ENCODE measurements at places on chromosomes 13 and 19. TPM values are rescaled to one million over a fixed set of nuclear protein-coding genes. Genes with fewer than 3 reads are reported as not detected.

Gene TBXA2R
- 7.1 TPM for total RNA-seq

GRCh38 chr19:29690842-29691241 is 24.2 kb downstream of the C19orf12 start:
- H3K27me3 ChIP-seq = no peaks in the 10 kb centered on the region
- peak; percentile 51 for DNase-seq
- H3K4me1 ChIP-seq = peaks cover 20% of the 10 kb centered on the region
- no peaks in the 10 kb centered on the region for H3K36me3 ChIP-seq
- peak overlapping the region; percentile 13 for H3K27ac ChIP-seq
- no peak overlapping the region for H3K4me3 ChIP-seq

- H3K36me3 ChIP-seq = no peaks in the 10 kb centered on the region
- H3K27ac ChIP-seq = no peak overlapping the region
- DNase-seq = no peak
- H3K27me3 ChIP-seq = no peaks in the 10 kb centered on the region
- no peak overlapping the region for H3K4me3 ChIP-seq
These were observed 13.2 kb downstream of the NAPSA start for GRCh38 chr19:50352242-50352641.

GRCh38 chr13:36715841-36716240 is 42.0 kb downstream of the SERTM1 start:
- H3K36me3 ChIP-seq = no peaks in the 10 kb centered on the region
- no peaks in the 10 kb centered on the region for H3K4me1 ChIP-seq
- H3K27me3 ChIP-seq = no peaks in the 10 kb centered on the region
- no peak overlapping the region for H3K4me3 ChIP-seq
- no peak for DNase-seq

Gene FAM124A
- not detected for total RNA-seq

DNA sequence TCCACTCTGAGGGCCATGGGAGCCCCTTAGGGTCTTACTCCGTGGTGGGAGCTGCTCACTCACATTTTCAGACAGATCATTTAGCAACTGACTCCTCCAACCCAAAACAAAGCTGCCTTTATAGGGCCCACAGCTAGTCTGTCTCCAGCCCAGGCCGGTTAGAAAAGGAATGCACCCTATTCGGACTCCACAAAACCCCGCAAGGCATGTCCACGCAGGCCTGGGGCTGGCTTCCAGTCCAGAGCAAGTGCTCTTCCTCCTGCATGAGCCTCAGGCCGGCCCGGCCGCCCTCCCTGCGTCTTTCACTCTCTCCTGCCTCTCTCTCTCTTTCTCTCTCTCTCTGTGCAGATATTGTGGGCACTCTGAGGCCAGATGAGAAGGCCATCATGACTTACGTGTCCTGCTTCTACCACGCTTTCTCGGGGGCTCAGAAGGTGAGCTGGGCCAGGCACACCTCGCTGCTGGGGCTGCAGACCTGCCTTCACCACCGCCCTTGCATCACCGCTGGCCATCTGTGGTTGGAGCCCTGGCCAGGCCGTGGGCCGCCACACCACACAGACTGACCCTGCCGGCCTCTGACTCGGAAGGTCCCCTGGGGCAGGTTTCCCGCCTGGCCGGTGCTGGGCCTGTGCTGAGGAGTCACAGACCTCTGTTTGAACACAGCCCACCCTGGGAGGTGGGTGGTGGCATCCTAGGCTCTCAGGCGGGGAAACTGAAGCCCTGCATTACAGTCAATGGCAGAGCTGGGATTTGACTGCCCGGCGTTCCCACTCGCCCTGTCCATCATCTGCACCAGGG is 33.1 kb downstream of the CAPN12 start:
- peaks cover 89% of the 10 kb centered on the region for H3K36me3 ChIP-seq
- H3K27ac ChIP-seq = no peak overlapping the region
- no peaks in the 10 kb centered on the region for H3K27me3 ChIP-seq
- H3K4me3 ChIP-seq = no peak overlapping the region
- no peak for DNase-seq
- H3K4me1 ChIP-seq = no peaks in the 10 kb centered on the region

DNA sequence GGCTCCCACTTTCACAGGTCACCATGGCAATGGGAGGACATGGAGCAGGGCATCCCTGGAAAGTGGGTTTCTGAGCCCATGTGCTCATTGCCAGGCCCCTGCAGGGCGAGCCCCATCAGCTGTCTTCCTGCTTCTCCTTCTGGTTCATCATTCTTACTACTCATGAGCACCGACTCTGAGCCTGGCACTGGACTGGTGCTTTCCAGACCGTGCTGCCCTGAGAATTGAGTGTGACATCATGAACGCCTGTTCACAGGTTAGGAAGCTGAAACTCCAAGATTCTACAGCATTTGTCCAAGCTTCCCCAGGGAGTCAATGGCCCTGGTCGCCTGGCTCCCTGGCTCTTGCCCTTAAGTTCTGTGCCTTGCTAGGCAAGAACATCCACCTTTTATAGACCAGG is 210.4 kb upstream of the ZNF536 start:
- no peaks in the 10 kb centered on the region for H3K27me3 ChIP-seq
- no peaks in the 10 kb centered on the region for H3K36me3 ChIP-seq
- no peaks in the 10 kb centered on the region for H3K4me1 ChIP-seq

- DNase-seq = peak; percentile 69
- H3K4me1 ChIP-seq = peaks cover 70% of the 10 kb centered on the region
- H3K27ac ChIP-seq = peak overlapping the region; percentile 86
- peak overlapping the region; percentile 2 for H3K4me3 ChIP-seq
- H3K36me3 ChIP-seq = no peaks in the 10 kb centered on the region
These were observed 8.5 kb upstream of the RASA3 start for GRCh38 chr13:114140906-114141250.

GRCh38 chr19:44657211-44657921 is 13.7 kb downstream of the PVR start:
- H3K27ac ChIP-seq = no peak overlapping the region
- peak; percentile 58 for DNase-seq
- H3K36me3 ChIP-seq = no peaks in the 10 kb centered on the region
- no peak overlapping the region for H3K4me3 ChIP-seq

DNA sequence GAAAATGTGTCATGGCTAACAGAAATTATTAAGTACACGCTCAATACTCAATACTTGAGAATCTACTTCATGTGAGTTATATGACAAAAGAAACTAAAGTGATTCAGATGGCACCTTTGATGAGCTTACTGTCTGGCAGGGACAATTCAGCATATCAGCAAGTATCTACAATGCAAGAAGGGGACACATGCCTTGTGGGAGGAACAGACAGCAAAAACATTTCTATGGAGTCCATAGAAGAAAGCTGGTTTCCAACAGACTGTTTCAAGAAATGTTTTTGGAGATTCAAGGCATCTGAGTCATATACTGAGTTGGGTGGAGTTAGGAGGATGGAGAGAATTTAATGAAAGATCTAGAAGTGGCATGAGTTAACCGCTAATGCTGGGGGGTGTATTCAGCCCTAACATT is 54.7 kb downstream of the MBNL2 start:
- no peaks in the 10 kb centered on the region for H3K4me1 ChIP-seq
- no peaks in the 10 kb centered on the region for H3K27me3 ChIP-seq
- peaks cover 13% of the 10 kb centered on the region for H3K36me3 ChIP-seq
- H3K4me3 ChIP-seq = no peak overlapping the region
- no peak overlapping the region for H3K27ac ChIP-seq
- DNase-seq = no peak

GRCh38 chr13:93680329-93680728 is 453.7 kb downstream of the GPC6 start:
- H3K27ac ChIP-seq = no peak overlapping the region
- no peaks in the 10 kb centered on the region for H3K4me1 ChIP-seq
- H3K36me3 ChIP-seq = no peaks in the 10 kb centered on the region
- H3K4me3 ChIP-seq = no peak overlapping the region

DNA sequence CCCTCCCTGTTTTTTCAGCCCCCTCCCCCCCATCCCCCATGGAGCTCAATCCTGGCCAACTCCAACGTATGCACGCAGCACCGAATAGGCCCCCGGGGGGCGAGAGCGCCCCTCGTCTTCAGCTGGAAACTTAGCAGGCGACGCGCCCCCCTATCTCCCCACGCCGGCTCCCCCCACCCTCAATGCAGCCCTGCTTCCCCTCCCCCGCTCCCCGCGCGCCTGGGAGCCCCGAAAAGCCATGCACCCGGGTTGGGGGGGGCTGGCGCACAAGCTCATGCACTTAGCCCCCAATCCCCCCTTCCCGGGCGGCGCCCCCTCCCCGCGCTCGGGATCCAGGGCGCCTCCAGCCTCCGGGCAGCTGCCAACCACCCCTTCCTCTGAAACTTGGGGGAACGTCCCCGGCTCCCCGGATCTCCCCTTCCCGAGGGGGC is 508 bp downstream of the ZBTB7A start:
- peaks cover 14% of the 10 kb centered on the region for H3K4me1 ChIP-seq
- peak overlapping the region; percentile 75 for H3K27ac ChIP-seq
- peak; percentile 67 for DNase-seq
- no peaks in the 10 kb centered on the region for H3K27me3 ChIP-seq

DNA sequence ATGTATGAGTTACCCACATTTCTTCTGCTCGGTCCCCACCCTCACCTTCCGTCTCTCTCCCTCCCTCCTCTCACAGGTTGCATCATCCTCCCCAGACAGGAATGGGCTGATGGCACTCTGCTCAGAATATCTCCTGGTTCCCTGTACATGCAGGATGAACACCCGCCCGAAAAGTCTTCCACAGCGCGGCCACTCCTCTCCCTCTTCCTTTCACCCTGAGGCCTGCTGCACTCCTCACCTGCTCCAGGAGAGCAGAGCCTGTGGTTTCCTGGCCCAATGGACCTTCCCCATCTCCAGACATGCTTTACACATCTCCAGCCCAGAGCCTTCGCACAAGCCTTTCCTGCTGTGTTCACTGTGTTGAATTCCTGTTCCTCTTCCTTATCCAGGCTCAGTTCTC is 40.9 kb downstream of the GSX1 start:
- H3K4me1 ChIP-seq = peaks cover 6% of the 10 kb centered on the region
- H3K4me3 ChIP-seq = no peak overlapping the region
- H3K27me3 ChIP-seq = peaks cover 19% of the 10 kb centered on the region
- H3K36me3 ChIP-seq = no peaks in the 10 kb centered on the region
- no peak for DNase-seq
- no peak overlapping the region for H3K27ac ChIP-seq

- no peaks in the 10 kb centered on the region for H3K36me3 ChIP-seq
- no peaks in the 10 kb centered on the region for H3K27me3 ChIP-seq
- peak; percentile 88 for DNase-seq
- no peak overlapping the region for H3K4me3 ChIP-seq
- peak overlapping the region; percentile 100 for H3K27ac ChIP-seq
- peaks cover 41% of the 10 kb centered on the region for H3K4me1 ChIP-seq
These were observed 11.7 kb upstream of the ADGRE5 start for GRCh38 chr19:14369399-14370168.

- H3K27ac ChIP-seq = no peak overlapping the region
- no peak overlapping the region for H3K4me3 ChIP-seq
- H3K27me3 ChIP-seq = no peaks in the 10 kb centered on the region
- no peaks in the 10 kb centered on the region for H3K36me3 ChIP-seq
These were observed 1001.1 kb downstream of the OLFM4 start for GRCh38 chr13:54029720-54030119.

Gene SMIM44
- total RNA-seq = not detected

Gene ENOX1
- total RNA-seq = not detected

Gene ADGRL1
- 31.2 TPM for total RNA-seq

- H3K27me3 ChIP-seq = no peaks in the 10 kb centered on the region
- peak overlapping the region; percentile 73 for H3K27ac ChIP-seq
- peaks cover 6% of the 10 kb centered on the region for H3K4me1 ChIP-seq
These were observed 549 bp downstream of the TIMM50 start for GRCh38 chr19:39481229-39481545.

DNA sequence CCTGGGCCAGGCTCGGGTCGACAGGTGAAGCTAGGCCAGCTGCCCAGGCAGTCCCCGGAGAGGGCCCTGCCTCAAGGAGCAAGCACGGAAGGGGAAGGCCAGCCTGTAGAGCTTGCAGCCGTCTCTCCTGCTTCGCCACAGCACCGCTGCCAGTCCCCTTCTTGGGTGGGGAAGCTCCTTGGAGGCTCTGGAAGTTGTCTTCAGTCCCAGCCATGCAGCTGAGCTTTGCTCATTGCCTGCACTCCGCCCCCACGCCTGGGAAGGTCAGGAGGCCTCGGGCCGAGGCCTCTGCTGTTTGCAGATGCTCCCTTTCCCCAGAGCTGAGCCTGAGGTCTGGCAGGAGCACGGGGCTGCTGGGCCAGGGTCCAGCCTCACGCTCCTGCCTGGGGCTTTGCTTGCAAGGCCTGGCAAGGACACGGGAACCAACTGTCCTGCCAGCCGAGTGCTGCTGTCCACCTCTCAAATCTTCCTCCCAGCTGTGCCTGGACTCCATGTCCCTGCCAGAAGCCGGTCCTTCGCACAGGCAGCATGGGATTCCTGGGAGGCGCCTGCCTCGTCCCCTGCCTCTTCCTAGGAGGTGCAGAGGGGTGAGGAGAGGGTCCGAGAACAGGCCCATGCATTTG is 13.3 kb downstream of the PLEKHF1 start:
- H3K27ac ChIP-seq = peak overlapping the region; percentile 20
- no peak overlapping the region for H3K4me3 ChIP-seq
- DNase-seq = no peak
- peaks cover 54% of the 10 kb centered on the region for H3K4me1 ChIP-seq

DNA sequence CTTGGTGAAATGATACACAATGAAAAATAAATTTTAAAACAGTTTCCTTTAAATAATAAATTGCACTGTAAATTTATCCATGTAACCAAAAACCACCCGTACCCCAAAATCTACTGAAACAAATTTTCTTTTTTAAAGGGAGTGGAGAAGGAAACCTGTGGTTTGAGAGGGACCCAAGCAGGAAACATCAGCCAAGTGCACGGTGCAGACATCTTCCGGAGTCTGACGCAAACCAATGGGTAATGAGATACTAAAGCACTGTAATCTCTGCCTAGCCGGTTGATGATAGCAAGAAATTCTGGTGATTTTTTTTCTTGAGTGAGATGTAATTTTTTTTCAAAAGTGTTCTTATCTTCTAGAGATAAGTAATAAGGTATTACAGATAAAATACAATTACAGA is 115.4 kb downstream of the ABCC4 start:
- peak; percentile 55 for DNase-seq
- H3K4me3 ChIP-seq = peak overlapping the region; percentile 15

- H3K36me3 ChIP-seq = no peaks in the 10 kb centered on the region
- H3K4me1 ChIP-seq = no peaks in the 10 kb centered on the region
- H3K27ac ChIP-seq = no peak overlapping the region
- DNase-seq = no peak
- no peak overlapping the region for H3K4me3 ChIP-seq
These were observed 23.6 kb upstream of the LRCH1 start for GRCh38 chr13:46529216-46529919.

Gene ZNF578
- total RNA-seq = 3.3 TPM

DNA sequence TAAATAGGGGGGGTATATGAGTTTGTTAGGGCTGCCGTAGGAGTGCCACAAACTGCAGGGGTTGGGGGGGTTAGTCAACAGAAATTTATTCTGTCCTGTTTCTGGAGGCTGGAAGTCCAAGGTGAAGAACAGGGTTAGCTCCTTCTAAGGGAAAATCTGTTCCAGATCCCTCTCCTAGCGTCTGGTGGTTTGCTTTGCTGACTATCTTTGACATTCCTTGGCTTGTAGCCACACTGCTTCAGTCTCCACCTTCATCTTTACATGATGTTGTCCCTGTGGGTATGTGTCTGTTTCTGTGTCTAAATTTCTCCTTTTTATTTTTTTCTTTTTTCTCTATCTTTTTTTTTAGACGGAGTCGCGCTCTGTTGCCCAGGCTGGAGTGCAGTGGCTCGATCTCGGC is 8.1 kb upstream of the ICAM1 start:
- no peak for DNase-seq
- H3K27me3 ChIP-seq = no peaks in the 10 kb centered on the region
- no peak overlapping the region for H3K4me3 ChIP-seq
- no peak overlapping the region for H3K27ac ChIP-seq
- no peaks in the 10 kb centered on the region for H3K4me1 ChIP-seq
- peaks cover 10% of the 10 kb centered on the region for H3K36me3 ChIP-seq

Gene FFAR1
- not detected for total RNA-seq

Gene PSG6
- total RNA-seq = not detected

GRCh38 chr19:46181388-46181779 is 33.3 kb downstream of the IGFL2 start:
- H3K4me3 ChIP-seq = no peak overlapping the region
- no peaks in the 10 kb centered on the region for H3K27me3 ChIP-seq
- DNase-seq = no peak

Measured in T-cell (primary cell).